ENCODE measurements at places on chromosomes 3 and 15. TPM values are rescaled to one million over a fixed set of nuclear protein-coding genes. Genes with fewer than 3 reads are reported as not detected.

DNA sequence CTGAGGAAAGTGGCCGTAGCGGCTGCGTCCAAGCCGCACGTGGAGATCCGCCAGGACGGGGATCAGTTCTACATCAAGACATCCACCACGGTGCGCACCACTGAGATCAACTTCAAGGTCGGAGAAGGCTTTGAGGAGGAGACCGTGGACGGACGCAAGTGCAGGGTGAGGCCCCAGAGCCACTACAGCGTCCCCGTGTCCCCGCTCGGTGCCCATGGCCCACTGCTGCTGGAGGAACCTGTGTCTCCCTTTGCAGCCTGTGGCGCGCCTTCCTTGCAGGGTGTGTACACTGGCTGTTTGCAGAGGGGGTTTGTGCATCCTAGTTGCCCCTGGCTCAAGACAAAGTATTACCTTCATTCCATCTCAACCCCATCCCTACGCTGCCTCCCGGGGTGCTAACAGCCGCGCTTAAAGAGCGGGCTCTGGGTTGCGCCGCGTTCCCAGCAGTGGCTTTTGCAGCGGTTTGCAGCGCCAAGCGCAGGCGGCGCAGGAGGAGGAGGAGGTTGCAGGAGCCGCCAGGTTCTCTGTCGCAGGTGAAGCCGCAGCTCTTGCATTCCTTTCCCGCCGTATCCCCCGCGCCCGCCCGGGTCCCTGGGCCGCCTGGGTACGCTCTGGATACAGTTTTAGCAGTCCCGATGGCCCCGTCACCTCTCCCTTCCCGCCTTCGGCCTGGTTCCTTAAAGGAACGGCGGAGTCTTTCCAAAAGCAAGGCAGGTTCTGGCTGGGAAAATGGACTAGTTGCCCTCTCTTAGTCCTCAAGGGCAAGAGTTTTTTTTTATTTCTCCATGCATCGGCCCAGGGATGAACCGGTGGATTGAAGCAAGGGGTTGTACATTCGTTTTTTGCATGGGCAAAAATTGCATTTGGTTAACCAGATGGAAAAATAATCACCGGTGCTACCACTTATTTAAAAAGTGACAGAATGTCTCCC lies 1.2 kb downstream of the CRABP1 start:
- DNase-seq: peak; percentile 72

GRCh38 chr3:134232151-134232550 lies 18.5 kb downstream of the RYK start:
- DNase-seq: no peak

Gene GP9
- polyA plus RNA-seq: 2.3 TPM

Gene TNFSF10
- 41.1 TPM for polyA plus RNA-seq

Gene MUSTN1
- polyA plus RNA-seq: 0.66 TPM

Gene RTP1
- not detected for polyA plus RNA-seq
